ENCODE measurements at places on chromosomes 3 and 15. TPM values are rescaled to one million over a fixed set of nuclear protein-coding genes. Genes with fewer than 3 reads are reported as not detected.

DNA sequence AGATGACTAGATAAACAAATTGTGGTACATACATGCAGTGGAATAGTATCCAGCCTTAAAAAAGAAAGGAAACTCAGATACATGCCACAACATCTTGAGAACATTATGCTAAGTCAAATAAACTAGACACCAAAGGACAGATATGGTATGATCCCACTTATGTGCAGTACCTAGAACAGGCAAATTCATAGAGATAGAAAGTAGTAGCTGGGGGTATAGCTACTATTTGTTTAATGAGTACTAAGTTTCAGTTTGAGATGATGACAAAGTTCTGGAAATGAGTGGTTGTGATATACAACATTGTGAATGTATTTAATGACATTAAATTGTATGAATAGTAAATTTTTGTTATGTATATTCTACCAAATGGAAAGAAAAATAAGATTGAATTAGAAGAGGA is 477.2 kb upstream of the CFAP20DC start:
- DNase-seq: no peak

GRCh38 chr15:70453766-70454165 is 309.6 kb downstream of the UACA start:
- no peak for DNase-seq

DNA sequence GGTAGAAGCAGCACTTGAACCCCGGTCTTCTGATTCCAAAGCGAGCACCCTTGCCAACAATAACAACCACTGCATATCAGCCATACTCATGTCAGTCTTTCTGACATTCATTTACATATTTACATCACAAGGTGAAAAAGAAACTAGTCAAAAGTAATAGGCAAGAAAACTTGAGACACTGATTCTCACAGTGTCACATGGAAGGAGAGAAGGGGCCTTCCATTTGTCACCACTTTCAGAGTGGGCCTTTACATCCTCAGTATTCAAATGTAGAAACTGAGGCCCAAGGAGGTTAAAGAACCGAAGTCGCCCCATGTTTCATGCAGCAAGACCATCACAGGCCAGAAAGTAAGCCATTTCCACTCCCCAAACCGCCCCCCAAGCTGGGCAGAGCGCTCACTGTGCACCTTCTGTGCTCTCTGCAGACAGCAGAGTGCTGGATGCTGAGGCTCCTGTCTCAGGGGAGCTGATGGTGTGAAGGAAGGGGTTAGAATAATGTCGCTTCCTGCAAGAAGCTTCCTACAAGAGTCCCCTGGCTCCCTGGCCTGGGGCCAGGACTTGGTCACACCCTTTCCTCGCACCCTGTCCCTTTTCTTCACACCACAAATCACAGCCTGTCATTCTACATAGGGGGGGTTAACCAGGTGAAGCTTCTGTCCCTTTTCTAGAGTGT is 260.1 kb downstream of the UACA start:
- DNase-seq: peak; percentile 77

DNA sequence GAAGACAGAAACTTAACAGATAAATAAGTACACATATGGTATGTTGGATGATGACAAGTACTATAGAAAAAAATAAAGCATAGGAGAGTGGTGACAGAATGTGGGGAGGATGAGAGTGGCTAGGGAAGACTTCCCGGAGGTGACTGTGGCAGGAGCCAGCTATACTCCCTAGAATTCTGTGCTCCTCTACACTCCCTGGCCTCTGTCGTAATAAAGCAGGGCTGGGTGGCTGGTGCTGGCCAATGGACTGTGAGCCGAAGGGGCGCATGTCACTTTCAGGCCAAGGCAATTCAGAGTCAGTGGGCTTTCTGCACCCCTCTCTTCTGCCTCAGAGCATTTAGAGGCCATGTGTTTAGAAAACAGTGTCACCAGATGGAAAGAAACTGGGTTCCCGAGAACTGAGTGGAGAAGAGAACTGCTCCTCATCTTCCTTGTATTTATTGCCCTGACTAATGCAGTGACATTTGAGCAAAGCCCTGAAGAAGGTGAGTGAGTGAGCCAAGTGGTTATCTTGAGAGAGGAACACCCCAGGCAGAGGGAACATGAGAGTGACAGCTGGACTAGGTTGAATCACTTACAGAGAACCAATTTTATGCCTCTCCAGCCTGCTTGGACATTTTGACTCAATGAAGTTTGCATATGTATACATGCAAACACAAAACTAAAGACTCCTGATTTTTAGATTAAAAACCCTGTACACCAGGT is 5.2 kb upstream of the VPS8 start:
- no peak for DNase-seq

DNA sequence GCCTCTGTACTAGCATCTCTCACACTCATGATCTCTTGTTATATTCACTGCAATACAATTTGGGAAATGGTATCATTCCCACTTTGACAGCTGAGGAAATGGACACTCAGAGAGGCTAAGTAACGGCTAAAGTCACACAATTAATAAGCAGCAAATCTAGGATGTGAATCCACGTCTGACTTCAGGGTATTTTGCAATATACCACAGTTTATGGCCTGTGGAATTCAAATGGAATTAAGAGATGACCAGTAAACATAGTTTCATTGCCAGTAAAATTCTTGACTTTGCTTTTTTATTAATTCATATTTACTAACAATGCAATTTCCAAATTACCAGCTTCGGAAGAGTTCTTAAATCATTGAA is 61.1 kb downstream of the CCNL1 start:
- DNase-seq: no peak

DNA sequence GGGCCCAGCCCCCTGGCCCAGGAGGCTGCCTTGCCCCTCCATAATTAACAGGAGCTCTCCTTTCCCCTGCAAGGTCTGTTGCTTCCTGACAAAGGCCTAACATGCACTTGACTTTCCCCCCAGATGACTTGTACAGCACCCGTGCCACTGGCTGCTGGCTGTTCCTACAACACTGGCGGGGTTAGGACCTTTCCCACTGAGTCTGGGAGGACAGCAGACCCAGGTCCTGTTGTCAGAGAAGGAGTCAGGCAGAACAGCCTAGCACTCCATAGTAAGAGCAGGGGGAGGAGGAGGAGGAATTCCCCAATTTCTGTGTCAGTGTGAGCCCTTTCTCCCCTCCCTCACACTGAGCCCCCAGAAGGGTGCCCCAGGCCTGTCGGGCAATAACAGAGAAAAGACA is 99.2 kb downstream of the CORO2B start:
- DNase-seq: peak; percentile 20

- no peak for DNase-seq
These were observed 64.3 kb downstream of the RYK start for GRCh38 chr3:134186391-134186790.

GRCh38 chr15:57677204-57677603 is 29.3 kb upstream of the POLR2M start:
- DNase-seq: no peak

DNA sequence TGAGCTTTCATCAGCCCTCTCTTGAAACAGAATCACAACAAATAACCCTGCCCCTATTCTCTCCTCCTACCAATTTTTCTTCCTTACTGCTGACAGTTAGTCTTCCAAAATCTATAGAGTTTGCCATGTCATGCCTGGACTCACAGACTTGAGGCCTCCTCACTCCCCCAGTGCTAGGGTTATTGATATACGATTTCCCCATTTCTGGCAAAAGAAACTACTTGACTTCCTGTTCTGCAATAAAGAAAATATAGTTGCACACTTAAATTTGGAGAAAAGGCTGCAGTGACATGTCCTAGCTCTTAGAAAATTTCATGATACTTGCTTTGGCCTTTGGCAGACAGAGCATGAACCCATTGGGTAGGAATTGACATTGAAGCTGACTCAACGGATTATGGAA is 75.9 kb downstream of the CYP19A1 start:
- no peak for DNase-seq

DNA sequence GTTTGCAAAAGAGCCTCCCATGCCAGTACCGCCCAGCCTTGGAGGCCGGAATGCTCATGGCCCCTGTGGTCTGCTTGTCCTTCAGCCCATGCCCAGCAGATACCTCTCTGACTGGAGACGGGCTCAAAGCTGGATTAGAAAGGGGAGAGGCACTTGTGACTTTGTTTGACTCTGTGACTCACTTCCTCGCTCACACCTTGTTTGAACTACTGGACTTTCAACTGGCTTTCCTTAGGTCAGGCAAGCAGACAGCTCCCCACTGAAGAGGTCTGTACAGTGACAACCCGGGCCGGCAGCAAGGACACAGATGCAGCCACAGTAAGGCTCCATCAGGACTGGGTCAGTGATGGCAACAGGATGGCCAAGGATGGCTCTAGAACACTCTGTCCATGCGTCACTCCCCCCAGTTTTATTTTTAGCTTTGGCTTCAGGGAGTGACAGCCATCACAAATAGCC is 98.6 kb upstream of the ABHD17C start:
- DNase-seq: no peak

DNA sequence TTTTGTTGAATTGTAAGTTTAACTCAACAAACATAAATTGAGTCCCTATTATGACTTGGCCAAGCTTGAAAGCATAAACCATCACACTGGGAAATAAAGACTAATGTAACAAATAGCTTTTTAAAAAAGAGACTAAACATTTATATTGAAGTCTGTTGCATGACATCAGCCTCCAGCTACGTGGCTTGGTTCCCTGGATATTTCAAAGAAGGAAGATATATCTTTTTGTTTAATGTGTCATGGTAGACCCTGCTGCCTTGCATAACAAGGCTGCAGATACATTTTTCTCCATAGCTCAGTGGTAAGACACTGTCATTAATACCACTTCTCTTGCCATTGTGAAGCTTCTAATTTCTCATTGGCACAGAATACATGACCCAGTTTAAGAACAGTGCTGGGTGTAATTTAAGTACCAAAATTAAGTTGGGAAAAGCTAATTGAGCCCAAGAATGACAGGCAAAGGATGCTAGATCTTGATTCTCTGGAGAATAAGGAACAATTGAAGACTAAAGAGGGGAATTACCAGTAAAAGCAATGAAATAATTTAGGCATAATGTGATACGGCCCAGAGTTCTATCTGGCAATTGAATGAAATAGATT is 14.0 kb downstream of the RCN2 start:
- DNase-seq: no peak

DNA sequence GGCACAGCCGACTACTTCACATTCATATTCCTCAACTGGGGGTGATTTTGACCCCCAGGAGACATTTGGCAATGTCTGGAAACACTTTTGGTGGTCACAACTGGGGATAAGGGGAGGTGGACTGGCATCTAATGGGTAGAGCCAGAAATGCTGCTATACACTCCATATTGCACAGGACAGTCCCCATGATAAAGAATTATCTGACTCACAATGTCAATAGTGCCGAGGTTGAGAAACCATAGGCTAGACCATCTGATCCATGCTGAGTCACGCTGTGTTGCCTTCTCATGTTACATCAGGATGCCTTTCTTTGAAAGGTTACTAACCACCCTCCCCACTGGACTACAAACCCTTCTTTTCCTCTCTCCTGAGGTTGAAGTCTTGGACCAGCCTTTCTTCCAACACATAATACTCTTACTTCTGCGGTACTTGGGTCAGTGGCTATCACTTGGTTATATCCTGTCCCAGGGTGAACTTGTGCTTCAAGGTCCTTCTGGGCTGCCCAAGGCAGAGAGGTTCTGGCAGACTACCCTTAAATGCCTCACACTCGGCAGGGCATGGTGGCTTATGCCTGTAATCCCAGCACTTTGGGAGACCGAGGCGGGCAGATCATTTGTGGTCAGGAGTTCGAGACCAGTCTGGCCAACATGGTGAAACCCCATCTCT is 68.8 kb downstream of the CTNNB1 start:
- no peak for DNase-seq

DNA sequence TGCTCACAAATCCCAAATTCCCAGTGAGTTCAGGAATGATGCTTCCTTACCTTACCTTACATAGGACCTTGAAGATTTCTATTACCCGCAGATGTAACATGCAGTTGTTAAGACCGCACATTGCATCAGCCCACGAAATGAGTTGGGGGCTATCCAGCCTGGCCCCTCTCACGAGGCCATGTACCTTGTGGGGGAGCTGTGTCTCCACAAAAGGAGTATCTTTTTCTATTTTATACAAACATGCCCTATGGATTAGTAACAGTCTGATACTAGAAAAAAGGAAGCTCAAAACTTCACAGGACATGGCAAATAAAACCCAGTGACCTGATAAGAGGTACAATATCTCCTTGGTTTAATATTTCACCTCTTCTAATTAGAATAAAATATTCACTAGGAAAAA is 1086.8 kb upstream of the CFAP20DC start:
- no peak for DNase-seq

DNA sequence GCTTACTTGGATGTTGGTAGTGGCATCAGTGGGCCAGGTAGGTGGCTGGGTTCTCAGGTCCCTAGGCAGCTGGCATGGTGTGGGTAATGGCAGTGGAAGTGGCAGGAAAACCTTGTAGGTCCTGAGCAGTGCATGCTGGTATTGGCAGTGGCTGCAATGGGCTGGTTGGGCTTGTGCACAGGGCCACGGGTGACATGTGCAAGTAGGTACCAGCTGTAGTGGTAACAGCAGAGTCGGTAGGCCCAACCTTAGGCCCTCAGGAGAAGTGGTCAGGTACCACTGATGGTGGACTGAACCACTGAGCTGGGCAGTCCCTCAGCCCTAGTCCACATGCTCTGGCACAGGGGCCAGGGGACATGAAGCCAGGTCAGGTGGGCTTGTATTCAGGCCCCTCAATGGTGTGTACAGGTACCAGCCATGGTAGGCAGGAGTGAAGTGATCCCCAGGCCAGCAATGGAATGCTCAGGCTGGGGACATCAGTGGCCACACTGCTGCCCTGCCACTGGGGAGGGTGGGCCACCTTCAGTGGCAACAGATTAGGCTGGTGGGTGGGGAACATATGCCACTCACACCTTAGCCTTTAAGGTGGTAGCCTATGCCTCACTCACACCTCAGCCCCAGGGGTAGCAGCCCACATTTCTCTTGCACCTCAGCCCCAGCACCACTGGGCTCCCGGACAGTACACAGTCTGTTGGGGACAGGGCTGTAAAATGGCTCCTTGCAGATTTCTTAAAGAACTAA is 118.1 kb downstream of the LRRK1 start:
- no peak for DNase-seq

DNA sequence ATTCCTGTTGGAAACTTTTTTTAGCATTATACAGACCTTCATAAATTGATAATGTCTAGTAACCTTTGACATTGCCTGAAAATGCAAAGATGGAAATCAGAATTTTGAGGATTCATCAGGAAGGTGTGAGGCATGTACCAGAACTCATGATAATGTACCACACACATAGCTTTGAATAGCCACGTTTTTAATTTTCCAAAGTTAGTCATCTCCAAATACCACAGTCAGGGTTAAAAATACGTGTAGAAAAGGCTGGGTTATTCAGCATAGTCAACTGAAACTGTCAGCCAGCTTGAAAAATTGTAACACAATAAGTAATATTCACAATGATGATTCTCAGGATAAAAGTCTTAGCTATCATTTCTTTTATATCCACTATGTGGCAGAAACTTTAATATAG is 102.0 kb upstream of the THRB start:
- no peak for DNase-seq

GRCh38 chr15:60054472-60054871 is 50.4 kb downstream of the FOXB1 start:
- DNase-seq: no peak

- no peak for DNase-seq
These were observed 60.3 kb downstream of the NOX5 start for GRCh38 chr15:69074843-69075224.

- DNase-seq: no peak
These were observed 39.9 kb upstream of the IGF2BP2 start for GRCh38 chr3:185864767-185865166.

The ALS2CL gene
- total RNA-seq: not detected

The UNC13C gene
- total RNA-seq: not detected

The MYD88 gene
- total RNA-seq: 11.3 TPM

The ALDH1L1 gene
- total RNA-seq: not detected

The ZCWPW2 gene
- total RNA-seq: not detected

The GOLGA6A gene
- not detected for total RNA-seq

The TRIM42 gene
- not detected for total RNA-seq

The XCR1 gene
- not detected for total RNA-seq

The ACKR4 gene
- total RNA-seq: 7.4 TPM
